ENCODE measurements at places on chromosomes 16 and 17.

DNA sequence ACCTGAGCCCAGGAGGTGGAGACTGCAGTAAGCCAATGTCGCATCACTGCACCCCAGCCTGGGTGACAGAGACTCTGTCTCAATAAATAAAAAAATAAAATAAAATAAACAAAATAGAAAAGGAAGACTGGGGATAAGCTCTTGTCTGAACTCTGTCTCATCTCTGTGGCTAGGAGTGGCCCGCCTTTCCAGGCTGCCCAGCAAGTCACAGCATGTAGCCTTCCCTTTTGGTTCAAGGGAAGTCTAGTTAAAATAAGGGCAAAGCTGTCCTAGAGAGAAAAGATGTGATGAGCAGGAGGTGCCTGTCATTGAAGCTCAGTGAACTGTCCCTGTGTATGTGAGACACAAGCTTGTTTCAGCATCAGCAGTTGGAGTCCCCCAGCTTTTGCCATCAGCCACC, 2.7 kb upstream of the GFAP start:
- DNase-seq, result no peak

DNA sequence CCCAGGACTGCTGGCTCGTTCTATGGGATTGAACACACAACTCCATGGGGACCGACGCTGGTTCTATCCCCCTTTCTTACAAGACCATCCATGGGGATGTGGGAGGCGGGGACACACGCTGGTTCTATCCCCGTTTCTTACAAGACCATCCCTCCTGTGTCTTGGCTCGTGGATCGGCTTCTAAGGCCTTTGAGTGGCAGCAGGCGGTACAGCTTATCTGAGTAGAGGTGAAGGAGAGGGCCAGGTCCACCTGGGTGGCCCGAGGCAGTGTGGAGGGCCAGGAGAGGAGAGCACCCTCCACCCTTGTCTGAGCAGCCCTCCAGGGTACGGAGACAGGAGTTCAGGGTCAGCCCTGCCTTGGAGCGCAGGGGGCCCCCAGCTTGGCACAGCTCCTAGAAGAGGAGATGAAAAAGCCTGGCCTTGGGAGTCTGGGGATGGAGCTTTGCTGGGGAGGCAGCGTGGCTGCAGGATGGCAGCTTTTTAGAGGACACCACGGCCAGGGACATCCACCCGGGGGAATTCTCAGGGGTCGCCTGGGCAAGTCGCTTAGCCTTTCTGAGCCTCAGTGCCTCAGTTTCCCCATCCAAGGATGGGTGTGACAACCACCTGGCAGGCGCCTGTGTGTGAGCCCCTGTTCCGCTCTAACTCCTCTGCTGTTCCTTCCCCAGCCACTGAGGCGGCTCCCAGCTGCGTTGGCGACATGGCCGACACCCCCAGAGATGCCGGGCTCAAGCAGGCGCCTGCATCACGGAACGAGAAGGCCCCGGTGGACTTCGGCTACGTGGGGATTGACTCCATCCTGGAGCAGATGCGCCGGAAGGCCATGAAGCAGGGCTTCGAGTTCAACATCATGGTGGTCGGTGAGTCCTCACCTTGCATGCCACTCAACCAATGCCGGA, 341.0 kb downstream of the SEC14L1 start:
- no peak for DNase-seq

DNA sequence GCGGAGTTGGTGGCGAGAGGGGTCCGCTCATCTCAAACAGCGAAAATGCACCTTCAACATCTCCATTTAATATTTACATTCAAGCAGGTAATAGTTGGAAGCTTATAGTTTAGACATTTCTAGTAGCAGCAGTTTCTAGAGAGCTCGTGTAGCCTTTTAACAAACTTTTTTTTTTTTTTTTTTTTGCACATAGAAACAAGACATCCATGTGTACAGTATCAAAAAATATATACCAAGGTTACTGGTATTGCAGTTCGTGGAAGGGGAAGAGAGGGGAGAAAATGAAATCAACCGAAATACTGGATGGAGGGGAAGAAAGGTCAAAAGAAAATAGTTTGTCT, 6.2 kb downstream of the CBX4 start:
- no peak for DNase-seq

- DNase-seq, result no peak
Measured at GRCh38 chr17:47352848-47353247, 29.1 kb downstream of the EFCAB13 start.

GRCh38 chr17:74172700-74173099, 30.8 kb upstream of the RPL38 start:
- DNase-seq, result no peak

- DNase-seq, result no peak
Measured at GRCh38 chr17:15413101-15413771, 54.2 kb downstream of the CDRT4 start.

DNA sequence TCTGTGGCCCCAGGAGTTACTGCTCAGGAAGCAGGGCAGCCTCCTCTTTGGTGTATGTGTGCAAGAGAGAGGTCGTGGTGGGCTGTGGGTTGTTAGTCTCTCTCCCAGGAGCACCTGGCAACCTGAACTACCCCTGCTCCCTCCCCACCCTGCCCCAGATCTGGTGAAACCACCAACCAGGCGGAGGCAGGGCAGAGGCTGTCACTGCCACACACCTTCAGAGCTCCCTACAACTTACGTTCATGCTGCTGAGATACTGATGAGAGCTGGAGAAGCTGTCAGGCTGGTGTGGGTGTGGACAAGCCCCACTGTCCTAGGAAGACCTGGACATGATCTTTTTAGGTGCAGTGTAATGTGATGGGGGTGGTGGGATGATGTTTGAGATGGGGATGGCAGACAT, 24.3 kb downstream of the GOSR2 start:
- DNase-seq, result no peak

DNA sequence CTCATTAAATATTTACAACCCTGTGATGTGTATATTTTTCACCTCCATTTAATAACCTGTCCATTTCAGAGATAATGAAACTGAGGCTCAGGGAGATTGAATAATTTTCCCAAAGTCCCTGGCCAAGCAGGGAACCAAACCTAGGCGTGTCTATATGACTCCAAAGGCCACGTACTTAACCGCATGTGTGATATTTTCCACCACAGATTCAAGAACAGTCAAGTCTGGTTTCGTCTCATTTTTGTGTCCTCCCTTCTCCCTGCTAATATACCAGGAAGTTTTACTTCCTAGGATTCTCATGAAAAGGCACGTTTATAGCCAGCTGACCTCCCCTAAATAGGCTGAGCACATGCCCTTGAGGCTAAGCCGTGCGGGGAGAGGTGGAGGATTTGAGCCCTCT, 15.3 kb downstream of the WFIKKN2 start:
- no peak for DNase-seq

- DNase-seq, result no peak
Measured at GRCh38 chr16:3618769-3619141, 7.3 kb upstream of the SLX4 start.

Measured in stimulated activated CD4-positive, alpha-beta T cell treated with anti-CD3 and anti-CD28 coated beads, Interleukin-15, amount 100 ng/mL, for 24 hours (primary cell).